ENCODE measurements at places on chromosomes 7 and 10.

GRCh38 chr10:32980242-32980557 lies 22.2 kb upstream of the ITGB1 start:
- DNase-seq = no peak

DNA sequence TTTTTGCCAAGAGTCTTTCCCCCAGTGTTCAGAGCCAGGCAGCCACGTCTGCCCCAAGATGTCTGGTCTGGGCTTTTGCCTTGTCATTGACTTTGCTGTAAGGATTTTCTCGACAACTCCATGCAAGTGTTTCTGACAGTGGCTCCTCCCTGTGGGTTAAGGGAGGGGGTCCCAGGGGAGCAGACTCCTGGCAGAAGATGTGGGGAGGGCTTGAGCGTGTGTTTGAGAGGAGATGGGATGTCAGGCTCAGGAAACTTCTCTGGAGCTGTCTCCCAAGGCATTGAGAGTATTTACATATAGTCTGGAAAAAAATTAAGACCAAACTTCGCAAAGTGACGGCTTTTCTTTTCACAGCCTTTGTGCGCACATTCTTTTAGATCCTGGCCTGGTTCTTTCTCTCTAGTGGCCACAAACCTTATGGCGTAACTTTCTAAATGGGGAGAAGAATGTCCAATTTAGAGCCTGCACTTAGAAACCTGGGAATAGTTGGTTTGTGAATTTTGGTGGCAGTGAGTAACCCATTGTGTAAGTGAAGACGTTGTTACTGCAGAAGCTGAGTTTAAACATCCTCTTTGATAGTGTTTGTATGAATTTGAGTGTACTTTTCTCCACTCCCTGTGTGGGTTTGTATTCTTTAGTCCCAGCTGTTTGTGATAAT lies 201.5 kb downstream of the LRMDA start:
- DNase-seq = no peak

DNA sequence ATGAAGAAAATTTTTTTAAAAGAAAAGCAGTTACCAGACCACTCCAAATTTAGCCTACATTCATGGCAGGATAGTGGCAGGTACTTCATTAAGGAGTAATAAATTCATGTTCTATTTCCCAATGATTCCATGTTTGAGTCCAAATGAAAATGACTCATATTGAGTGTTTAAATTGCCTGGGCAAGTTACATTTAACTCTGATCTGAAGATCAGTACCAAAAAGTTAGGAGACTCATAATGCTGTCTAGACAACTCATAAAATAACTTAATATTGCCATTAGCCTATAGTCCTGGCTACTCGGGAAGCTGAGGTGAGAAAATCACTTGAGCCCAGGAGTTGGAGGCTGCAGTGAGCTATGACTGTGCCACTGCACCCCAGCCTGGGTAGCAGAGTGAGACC lies 13.0 kb downstream of the BRAF start:
- DNase-seq = no peak

- no peak for DNase-seq
Observed at GRCh38 chr7:132565885-132566284, 10.4 kb downstream of the PLXNA4 start.

DNA sequence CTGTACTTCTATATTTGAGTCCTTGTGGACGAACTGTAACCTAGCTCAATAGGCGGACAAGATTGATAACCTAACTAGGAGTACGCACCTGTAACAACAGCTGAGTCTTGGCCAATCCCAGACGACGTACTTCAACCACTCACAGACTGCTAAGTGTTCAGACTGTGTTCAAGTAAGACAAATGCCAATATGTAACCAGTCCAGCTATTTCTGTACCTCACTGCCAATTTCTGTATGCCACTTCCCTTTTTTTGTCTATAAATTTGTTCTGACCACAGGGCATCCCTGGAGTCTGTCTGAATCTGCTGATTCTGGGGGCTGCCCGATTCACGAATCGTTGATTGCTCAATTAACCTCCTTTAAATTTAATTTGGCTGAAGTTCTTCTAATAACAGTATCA lies 32.2 kb downstream of the HACD1 start:
- DNase-seq = no peak

DNA sequence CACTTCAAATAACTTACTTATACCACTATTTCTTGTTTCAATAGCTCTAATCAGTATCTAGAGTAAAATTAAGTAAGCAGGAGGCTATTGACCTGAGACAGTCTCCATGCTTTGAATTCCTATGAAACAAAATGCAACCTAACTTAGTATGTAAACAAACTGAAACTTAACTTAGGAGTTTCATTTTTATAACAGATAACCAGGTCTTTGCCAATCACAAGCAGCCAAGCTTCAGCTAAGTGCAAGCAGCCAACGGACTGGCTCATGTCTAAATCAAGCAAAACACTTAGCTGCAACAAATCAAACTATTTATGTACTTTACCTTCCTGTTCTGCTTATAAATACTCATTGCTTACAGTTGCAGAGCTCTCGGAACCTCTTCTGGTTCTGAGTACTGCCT lies 4.4 kb upstream of the GSTK1 start:
- no peak for DNase-seq

DNA sequence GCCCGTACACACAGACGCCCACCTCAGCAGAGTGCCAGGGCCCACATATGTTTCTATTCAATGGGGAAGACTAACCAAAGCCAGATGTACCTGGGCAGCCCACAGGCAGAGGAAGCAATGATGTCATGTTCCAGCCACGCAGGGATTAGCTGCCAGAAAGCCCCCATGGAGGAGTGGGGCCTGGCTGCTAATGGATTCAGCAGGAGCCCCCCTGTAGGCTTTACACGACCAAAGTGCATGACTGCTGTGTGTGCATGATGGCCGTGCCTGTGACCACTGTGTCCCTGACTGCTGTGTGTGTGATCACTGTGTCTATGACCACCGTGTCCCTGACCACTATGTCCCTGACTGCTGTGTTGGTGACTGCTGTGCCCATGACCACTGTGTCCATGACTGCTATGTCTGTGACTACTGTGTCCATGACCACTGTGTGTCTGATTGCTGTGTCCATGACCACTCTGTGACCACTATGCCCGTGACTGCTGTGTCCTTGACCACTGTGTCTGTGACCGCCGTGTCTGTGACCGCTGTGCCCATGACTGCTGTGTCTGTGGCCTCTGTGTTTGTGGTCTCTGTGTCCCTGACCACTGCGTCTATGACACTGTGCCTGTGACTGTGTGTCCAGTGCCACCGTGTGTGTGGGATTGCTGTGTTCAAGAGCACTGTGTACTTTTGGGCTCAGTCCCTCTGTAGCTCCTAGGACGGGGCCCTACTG lies 409.3 kb downstream of the RPS24 start:
- DNase-seq = no peak

GRCh38 chr10:79358811-79359210 lies 11.5 kb downstream of the PPIF start:
- no peak for DNase-seq

- DNase-seq = no peak
Observed at GRCh38 chr10:96073722-96074121, 30.3 kb downstream of the CCNJ start.

- DNase-seq = no peak
Observed at GRCh38 chr7:4792537-4793126, 17.2 kb downstream of the AP5Z1 start.

Measured in NCI-H1048 (cell line).